ENCODE measurements at places on chromosomes 11 and 22.

DNA sequence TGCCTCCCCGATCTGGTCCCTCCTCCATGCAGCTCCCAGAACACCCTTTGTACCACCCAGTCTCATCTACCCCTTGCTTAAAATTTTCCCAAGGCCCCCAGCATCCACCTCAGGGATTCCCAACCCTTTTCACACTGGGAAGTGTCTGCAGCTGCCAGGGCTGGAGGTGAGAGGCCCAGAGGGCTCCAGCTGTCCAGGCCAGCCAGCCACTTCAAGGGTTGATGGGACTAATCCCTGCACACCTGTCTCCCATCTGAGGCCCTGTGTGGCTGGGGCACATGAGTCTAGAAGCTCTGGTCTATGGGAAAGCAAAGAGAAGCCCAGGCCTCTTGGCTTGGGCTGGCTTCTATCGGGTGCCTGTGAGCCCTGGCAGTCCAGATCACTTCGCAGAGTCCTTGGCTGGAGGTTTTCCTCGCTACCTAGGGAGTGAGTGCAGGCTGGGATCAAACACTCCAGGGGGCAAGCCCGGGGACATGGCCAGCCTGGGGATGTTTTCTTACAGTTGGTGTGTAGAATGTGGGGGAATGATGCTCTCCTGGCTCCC, 41.1 kb upstream of the TPBGL start:
- H3K27me3 ChIP-seq, result no peaks in the 10 kb centered on the region
- H3K4me1 ChIP-seq, result peaks cover 31% of the 10 kb centered on the region
- H3K36me3 ChIP-seq, result no peaks in the 10 kb centered on the region
- H3K27ac ChIP-seq, result no peak overlapping the region

DNA sequence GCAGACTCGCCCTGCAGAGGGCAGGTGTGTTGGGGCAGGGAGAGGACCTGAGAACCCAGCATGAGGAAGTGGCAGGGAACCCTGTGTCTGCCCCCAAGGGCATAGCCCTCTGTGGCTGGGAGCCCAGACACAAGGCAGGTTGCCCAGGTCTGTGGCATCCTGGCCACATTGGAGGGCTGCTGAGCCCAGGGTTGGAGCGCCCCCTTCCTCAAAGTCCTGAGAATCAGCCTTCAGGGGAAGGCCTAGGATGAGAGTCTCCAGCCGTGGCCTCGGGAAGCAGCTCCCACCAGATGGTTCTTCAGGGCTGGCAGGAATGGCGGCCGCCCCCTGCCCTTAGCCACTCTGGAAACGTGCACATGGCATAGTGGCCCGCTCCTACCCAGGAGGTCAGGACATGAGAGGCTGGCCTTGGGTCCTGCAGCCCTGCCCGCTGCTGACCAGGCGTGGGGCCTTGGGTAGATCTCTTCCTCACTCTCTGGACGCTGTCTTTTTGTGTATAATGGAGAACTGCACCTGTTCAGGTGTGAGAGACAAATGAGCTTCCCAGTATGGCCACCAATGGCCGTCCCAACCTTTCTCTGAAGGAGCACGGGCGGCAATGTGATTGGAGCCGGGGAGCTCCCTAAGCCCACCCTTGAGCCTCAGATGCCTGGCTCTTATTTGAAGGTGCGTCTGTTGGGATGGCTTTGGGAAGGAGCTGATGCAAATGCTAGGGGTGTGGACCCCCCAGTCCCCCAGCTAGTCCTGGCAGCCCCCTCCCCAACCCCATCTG, 4.6 kb upstream of the CDC42BPG start:
- no peaks in the 10 kb centered on the region for H3K27me3 ChIP-seq
- H3K4me3 ChIP-seq, result no peak overlapping the region
- peaks cover 27% of the 10 kb centered on the region for H3K4me1 ChIP-seq
- peak; percentile 77 for DNase-seq
- H3K27ac ChIP-seq, result peak overlapping the region; percentile 58
- no peaks in the 10 kb centered on the region for H3K36me3 ChIP-seq

DNA sequence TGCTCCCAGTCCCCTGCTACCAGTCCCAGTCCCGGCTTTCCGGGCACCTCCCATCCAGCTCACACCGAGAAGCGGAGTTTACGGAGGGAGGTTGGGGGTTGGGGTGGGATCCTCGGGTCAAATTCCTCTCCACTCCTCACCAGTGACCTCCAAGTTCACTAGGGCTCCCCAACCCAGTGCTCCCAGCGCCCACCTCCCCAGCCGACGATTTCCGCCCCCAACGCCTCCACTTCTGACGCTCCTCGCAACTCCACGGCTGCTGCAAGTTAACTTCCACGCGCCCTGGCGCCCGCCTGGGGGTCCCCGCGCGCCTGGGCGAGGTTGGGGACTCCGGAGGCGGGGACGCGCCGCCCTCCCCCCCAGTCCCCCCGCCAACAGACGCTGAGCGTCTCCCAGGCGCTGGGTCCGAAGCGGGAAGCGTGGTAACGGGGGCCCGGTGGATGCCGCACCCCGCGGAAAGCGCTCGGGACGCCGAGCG, 526 bp downstream of the TPST2 start:
- H3K27me3 ChIP-seq, result no peaks in the 10 kb centered on the region
- H3K4me1 ChIP-seq, result peaks cover 51% of the 10 kb centered on the region

DNA sequence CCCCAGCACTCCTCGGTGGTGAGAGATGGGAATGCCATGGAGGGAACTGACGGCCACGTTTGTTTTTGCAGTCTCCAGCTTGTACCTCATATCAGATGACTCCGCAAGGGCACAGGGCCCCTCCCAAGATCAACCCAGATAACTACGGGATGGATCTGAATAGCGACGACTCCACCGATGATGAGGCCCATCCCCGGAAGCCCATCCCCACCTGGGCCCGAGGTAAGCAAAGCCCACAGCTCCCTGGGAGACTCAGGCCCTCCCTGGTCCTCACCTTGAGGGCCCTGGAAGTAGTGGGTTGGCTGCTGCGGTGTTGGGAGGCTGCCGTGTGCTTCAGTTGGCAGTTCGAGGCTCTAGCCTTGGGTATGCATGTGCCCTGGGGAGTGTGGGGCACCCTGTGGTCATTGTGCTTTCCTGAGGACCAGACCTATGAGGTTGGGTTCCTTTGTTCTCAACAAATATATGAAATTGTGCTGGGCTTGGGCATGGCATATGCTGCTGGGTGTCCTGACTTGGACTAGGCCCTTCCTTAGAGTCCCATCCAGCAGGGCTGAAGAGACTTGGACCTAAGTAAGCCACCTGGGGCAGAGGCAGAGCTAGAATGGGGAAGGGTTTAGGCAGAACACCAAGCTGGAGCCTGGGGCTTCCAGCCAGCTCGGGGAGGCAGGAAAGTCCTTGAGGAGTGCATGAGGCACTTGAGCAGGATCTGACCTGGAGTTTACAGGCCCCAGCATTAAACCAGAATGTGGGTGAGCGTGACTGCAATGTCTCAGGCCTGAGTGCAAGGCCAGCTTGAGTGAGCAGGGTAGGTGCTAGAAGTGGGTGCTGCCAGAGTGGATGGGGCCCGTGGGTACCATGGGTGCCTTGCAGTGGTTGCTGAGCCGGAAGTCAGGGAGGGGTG, 26.4 kb downstream of the INCENP start:
- H3K36me3 ChIP-seq, result peaks cover 77% of the 10 kb centered on the region
- no peak for DNase-seq
- no peak overlapping the region for H3K27ac ChIP-seq

DNA sequence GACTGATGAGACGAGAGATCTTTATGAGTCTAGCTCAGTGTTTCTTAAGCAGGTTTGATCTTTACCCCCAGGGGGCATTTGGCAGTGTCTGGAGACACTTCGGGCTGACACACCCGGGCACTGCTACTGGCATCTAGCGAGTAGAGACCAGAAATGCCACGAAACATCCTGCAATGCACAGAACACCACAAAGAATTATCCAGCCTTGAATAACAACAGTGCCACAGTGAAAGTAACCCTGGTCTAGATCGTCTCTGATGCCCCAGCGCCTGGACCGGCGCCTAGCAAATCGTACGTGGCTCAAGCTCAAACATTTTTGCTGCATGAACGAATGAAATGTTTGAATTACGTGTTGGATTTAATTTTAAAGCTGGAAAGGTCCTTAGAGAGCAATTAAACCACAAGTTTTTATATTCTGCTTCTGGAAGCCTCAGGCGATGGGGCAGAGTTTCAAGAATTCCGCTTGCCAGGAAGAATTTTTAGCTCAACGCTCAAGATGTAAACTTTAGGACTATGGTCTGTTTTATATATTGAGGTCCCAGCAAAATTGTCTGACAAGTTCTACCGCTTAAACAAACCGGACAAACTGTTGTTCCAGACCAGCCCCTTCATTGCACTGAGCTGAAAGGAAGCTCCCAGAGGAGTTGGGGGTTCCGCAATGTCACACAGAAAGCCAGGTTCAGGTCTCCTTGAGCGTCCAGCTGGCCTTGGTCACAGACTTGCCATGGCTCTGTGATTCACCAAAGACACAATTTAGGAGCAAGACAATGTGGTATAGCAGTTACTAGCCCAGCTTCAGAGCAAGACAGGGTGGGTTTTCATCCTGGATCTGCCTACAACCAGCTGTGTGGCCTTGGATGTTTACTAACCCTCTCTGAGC, 44.2 kb upstream of the SMTN start:
- DNase-seq, result no peak
- H3K27ac ChIP-seq, result no peak overlapping the region
- no peaks in the 10 kb centered on the region for H3K27me3 ChIP-seq
- H3K4me1 ChIP-seq, result peaks cover 6% of the 10 kb centered on the region
- H3K36me3 ChIP-seq, result no peaks in the 10 kb centered on the region

DNA sequence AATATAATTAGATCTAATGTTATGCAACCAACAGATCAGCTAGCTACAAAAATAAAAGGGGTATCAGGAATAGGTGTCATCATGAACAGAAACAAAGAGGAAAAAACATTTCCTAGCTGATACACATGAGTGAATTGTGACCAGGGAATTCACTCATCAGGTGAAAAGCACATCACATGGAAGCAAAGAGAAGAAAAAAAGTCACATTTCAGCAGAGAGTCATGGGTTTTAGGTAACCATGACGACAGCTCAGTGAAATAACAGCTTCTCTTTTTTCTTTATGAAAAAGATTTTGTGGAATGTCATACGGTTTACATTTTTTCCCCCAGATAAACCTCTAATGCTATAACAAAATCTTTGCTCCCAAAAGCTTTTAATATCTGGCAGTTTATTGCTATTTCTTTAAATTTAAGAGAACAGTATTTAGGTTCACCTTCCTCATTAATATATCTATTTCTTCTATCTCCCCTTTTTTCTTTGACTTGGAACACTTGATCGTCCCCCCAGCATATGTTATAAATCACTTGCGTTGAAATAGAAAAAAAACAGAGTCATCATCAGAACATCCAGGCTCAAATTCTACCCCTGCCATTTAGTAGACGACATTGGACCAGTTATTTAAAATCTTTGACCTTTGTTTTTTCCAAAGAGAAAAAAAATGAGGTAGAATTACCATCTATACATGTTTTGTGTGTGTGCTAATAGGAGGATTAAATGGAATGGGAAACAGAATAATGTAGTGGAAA, 5.3 kb downstream of the TYR start:
- H3K27ac ChIP-seq, result no peak overlapping the region
- H3K4me1 ChIP-seq, result peaks cover 18% of the 10 kb centered on the region
- no peak overlapping the region for H3K4me3 ChIP-seq
- DNase-seq, result no peak

DNA sequence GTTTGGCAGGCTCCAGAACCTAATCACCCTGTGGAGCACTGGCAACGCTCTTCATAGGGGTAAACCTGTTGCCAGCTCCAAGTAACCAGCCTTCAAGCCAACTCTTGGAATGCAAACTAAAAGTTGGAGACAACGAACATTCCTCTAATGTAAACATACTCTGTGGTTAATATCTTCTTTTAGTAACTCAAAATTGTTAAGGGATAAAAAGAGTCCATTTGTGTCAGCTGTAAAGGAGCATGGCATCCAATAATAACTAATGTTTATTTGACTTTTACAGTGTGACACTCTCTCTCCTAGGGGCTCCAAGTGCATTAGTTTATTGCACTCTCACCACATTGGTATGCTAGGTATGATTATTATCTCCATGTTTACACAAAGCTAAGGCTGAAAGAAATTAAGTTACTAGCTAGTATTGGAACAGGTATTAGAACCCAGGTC, 31.0 kb upstream of the AMOTL1 start:
- peaks cover 56% of the 10 kb centered on the region for H3K4me1 ChIP-seq
- H3K27me3 ChIP-seq, result peaks cover 16% of the 10 kb centered on the region
- DNase-seq, result no peak
- no peak overlapping the region for H3K27ac ChIP-seq
- H3K36me3 ChIP-seq, result no peaks in the 10 kb centered on the region

GRCh38 chr11:123979311-123979710, 1.7 kb upstream of the OR10S1 start:
- no peak for DNase-seq
- peaks cover 12% of the 10 kb centered on the region for H3K4me1 ChIP-seq
- no peak overlapping the region for H3K27ac ChIP-seq
- H3K4me3 ChIP-seq, result no peak overlapping the region
